Posterior vena cava (tissue), 2 donors: ENCODE measurements at places on chromosomes 3 and 15. TPM values are rescaled to one million over a fixed set of nuclear protein-coding genes. Genes with fewer than 3 reads are reported as not detected.

The ERICH6 gene
- not detected for total RNA-seq

DNA sequence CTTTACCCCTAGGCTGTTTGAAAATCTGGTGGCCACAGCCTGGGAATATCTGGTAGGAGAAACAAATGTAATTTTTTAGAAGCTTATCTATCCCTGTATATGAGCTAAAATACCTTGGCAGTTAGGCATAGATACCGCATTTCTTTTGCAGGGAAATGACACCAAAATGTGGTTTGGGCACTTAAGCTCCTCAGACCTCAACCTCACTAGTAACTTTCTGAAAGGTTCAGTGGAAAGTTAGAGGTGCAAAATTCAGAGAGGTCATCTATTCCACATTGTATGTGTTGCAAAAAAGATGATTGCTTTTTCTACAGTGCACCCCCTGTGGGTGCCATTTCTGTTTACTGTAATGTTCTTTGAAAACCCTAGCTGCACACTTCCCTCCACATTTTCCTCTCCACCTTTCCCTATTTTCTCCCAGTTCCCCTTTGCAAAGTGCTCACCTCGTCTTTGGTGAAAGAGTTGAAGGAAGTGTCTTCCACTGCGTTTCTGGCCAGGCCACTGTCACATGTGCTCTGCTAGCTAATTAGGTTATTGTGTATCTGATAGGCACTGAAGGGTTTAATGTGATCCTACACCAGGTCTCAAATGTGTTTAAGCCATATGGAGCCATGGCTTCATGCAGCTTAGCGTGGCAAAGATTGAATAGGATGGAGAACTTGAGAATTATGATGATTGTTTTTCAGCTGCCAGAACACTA lies 1.3 kb downstream of the SACM1L start:
- no peak for DNase-seq

The NDUFAF3 gene
- 62.0 TPM for total RNA-seq

DNA sequence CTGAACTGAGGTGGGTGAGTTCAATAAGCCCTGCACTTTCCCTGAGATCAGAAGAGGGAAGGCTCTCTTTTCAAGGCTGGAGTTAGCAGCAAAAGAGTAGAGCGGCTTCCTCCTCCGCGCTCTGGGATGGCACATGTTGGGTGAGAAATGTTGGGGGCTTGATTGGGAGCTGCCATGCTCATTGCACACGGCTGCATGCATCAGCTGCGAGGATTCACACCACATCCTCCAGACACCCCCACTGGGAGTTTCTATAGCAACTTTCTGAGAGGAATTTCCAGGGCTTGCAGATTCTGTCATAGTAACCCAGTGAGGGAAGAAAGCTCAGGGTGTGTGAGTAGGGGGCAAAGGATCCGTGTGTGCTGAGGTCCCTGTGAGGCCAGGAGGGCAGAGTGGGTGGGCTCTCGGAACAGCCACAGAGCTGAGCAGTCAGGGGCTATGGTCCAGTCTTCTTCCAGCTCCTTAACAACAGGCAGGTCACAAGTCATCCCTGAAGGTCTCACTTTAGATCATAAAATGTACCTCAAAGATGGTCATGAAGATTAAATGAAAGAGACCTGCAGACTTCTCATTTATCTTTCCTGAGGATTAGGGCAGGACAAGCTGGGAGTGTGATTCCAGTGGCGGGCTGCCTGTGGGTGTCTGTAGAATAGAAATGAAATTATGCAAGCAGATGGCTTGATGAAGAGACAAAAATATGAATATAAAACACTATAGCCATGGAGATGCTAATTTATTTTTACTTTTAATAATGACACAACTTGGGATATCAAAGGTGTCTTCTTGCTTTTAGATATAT lies 75.7 kb upstream of the CHRNA7 start:
- DNase-seq, result no peak

DNA sequence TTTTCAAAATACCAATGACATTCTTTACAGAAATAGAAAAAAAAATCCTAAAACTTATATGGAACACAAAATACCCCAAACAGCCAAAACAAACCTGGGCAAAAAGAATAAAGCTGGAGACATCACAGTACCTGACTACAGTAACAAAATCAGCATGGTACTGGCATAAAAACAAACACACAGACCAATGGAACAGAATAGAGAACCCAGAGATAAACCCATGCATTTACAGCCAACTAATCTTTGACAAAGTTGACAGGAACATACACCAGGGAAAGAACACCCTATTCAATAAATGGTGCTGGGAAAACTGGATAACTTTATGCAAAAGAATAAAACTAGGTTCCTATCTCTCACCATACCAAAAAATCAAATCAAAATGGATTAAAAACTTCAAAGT lies 36.4 kb downstream of the SCAPER start:
- no peak for DNase-seq

DNA sequence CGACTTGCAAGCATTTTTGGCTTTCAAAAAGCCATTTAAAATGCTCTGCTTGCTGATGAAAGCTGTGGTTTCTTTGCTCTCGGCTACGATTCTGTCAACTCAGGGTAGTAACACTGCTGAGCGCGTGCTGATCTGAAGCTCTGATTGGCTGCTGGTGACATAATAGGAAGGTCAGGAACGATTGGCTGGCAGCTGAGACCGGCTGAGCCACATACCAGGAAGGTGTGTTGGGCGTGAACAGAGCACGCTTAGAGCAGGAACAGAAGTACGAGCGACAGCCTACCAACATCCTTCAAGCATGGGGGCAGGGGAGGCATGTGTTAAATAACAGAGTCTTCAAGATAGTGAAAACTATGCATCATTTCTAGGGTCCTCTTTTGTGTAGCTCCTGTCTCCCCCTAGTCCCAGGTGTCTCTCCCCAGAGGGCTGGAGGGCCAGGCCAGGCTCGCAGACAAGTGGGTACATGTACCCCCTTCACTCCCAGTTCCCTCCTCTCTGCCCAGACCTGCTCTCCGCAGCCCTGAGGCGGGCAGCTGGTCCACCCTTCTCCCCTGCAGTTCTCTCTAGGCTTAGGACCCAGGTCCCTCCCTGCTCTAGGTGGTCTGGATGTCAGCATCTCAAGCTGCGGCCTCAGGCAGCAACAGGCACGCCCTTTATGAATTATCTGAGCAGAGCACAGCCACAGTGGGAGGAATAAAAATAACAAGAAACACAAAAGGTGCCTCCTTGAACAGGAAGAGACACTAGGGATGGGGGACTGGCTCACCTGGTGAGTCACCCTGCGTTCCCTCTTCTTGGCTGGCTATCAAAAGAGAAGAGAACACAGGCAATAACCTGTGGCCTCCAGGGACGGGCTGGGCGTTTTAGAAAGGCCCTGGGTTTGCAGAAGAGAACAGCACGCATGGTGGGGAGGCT lies 76.0 kb downstream of the TAMM41 start:
- peak; percentile 83 for DNase-seq

GRCh38 chr3:25246913-25247312 lies 181.2 kb upstream of the RARB start:
- DNase-seq, result no peak

DNA sequence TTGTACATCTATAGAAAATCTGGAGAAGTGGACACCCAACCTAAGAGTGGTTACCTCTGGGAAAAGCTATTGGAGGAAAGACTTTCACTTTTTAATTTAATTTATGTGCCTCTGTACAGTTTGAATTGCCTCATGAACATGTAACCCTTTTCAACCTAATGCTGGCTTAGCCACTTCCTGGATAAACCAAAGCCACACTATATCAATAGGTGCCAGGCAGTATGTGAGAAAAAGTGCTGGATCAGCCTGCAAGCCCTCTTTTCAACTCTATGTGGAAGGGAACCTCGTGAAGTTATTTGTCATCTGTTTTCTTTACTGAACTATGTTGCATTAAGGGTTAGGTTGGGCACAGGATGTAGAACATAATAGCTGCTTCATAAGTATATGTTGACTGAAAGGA lies 9.3 kb upstream of the TOPAZ1 start:
- DNase-seq, result no peak

DNA sequence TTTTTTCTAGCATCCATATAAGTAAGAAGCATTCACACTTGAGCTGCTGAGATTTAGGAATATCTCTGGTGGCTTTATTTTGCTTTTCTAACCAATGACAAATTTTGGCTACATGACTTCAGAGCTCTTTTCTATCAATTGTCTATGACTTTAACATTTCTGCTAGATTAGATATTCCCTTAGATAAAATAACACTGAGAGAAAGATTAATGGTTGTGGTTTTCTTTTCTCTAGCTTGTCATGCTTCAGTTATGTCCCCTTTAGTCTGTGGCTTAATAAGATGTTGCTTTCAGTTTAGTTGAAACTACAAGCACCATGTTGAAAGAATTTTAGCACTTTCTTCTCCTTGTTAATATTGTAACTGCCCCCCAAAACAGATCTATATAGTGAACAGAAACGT lies 665.6 kb upstream of the CCDC54 start:
- DNase-seq, result no peak

GRCh38 chr3:40524222-40524567 lies 565 bp upstream of the ZNF621 start:
- DNase-seq, result no peak

GRCh38 chr3:132507657-132508056 lies 89.4 kb upstream of the ACKR4 start:
- DNase-seq, result no peak

The LYZL4 gene
- not detected for total RNA-seq

- no peak for DNase-seq
Observed at GRCh38 chr3:51621091-51621892, 49.8 kb upstream of the TEX264 start.

DNA sequence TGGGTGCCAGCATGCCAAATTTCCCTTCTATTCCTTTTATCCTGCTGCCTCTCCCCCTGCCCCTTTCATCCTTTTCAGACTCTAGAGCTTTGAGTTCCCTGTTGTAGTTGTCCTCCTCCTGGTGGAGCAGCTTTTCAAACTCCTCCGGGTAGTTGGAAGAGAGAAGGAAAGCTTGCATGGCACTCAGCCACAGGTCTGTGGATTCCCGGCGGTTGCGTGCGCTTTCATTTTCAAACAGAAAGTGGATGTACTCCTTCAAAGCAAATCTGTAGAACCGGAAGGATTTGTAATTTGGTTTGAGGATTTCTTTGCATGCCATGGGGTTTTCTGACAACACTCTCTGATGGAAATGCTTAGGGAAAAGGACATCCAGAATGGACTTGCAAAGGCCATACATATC lies 68.1 kb upstream of the DCLK3 start:
- DNase-seq, result no peak

The SH3GL3 gene
- total RNA-seq, result 0.29 TPM

DNA sequence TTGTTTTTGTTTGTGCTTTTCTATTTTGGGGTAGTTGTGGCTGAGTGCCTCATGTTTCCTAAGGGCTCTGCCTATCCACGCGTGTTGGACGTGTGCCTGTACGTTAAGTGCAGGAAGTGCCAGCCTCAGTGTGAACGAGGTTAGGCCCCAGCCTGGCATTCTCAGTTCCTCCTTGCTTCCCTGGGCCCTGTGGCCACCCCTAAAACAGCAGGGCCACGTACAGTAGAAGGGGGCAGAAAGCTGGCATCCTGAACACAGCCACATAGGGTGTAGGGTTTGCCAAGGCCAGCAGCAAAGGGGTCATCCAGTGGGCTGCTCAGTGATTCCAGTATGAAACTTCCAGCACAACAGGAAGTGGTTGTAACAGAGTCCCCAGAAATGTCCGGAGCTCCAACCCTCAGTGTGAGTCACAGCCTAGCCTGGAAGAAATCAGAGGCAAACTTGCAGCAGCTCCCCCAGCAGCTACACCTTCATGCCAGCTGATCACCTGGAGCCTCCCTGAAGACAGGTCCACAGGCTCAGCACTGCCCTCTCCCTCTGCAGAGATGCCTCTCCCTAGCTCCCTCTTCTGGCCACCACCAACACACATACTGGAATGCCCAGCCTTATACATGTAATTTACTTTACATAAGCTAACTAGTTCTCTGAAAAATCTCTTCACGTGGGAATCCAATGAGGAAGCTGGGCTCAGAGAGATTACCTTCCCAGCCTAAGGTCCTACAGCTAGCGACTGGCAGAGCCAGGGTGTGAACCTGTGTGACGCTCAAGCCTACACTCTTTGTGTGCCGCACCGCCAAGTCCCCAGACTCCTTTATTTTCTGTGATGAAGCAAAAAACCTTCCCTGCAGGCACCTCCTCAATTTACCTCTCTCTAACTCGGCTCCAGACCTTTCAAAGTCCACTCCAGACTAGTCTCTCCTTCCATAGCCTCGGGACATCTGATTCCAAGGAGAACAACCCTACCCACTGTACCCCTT lies 26.6 kb downstream of the ILDR1 start:
- DNase-seq, result peak; percentile 87

DNA sequence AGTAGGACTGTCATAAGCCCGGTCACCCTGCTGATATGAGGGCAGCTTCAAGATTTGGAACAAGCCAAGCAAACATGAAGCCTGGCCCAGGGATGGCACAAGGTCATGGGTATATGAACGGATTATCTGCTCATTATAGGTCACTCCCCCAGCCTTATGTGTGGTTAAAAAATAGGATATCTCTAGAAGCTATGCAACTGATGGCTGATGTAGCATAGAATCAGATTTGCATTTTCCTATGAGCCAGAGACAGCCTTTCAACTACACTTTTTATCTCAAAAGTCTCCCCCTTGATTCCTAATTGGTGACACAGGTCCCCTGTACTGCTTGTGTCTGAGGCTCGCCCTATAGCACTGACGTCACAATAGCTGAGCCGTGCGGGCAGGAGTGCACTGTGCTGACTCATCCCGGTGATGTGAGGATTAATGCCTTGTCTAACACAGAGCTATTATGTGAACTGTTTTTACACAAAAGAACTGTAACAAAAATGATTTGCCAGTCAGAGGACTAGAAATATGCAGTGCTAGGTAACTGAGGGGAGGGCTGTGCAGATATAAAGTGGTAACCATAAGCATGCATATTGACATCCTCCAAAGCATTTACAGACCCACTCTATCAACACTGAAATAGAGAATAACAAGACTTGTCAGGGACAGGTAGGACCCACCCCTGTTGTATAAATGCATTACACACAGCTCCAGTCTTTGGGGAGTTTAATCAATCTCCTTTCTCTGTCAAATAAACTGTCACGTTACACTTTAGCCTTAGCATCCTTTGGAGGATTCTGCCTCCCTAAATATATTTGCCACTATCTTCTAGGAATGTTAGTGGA lies 204.9 kb downstream of the TIGIT start:
- DNase-seq, result no peak

DNA sequence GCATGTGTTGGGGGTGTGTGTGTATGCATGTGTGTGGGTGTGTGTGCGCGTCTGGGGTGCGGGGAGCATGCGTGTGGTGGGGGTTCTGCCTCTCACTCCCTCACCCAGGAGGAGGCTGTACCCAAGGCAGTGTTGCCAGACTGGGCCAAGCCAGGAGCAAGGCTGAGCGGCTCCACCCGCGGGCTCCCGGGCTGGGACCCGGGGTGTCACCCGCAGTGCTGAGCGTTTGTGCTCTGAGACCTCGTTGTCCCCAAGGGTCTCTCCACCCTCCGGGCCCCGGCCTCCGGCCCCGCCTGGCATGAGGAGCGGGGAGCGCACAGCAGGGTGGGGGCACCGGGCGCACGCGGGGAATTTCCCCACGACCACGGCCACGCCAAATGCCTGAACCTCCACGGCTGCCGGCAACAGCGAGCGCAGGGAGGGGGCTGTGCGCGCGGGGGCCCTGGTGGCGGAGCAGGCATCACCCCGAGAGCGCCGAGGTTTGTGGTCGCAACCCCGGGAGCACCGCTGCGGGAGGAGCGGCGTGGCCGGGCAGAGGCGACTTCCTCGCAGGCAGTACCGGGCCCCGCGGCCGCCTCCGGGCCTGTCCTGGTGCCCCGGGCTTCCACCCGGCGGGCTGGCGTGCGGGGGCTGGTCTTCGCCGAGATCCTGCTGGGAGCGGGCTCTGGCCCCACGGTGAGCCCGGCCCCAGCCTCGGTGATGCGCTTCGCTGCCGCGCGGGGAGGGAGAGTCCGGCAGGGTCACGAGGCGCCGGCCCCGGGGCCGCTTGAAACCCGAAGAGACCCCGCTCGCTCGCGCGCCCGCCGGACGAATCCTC lies 7.4 kb upstream of the OCA2 start:
- peak; percentile 81 for DNase-seq

- no peak for DNase-seq
Observed at GRCh38 chr3:119894195-119894594, 112.3 kb downstream of the NR1I2 start.
